ENCODE measurements at places on chromosomes 16 and 17. TPM values are rescaled to one million over a fixed set of nuclear protein-coding genes. Genes with fewer than 3 reads are reported as not detected.

PDILT gene
- not detected for total RNA-seq

CD7 gene
- not detected for total RNA-seq

NDE1 gene
- 133 TPM for total RNA-seq

PRR35 gene
- not detected for total RNA-seq

GLIS2 gene
- total RNA-seq: 3.3 TPM

KRTAP3-1 gene
- total RNA-seq: not detected

CA7 gene
- total RNA-seq: not detected

CEP295NL gene
- total RNA-seq: 0.29 TPM

PRR15L gene
- 0.33 TPM for total RNA-seq

KIF18B gene
- under 0.01 TPM for total RNA-seq

ADAD2 gene
- total RNA-seq: 0.17 TPM

ADGRG3 gene
- total RNA-seq: not detected

ACAP1 gene
- 2.0 TPM for total RNA-seq

CPHXL2 gene
- total RNA-seq: not detected

KRT34 gene
- not detected for total RNA-seq

VMO1 gene
- 0.17 TPM for total RNA-seq

ANKRD40CL gene
- not detected for total RNA-seq

SLFN12L gene
- total RNA-seq: 0.12 TPM

NPIPB4 gene
- 42.2 TPM for total RNA-seq

DNA sequence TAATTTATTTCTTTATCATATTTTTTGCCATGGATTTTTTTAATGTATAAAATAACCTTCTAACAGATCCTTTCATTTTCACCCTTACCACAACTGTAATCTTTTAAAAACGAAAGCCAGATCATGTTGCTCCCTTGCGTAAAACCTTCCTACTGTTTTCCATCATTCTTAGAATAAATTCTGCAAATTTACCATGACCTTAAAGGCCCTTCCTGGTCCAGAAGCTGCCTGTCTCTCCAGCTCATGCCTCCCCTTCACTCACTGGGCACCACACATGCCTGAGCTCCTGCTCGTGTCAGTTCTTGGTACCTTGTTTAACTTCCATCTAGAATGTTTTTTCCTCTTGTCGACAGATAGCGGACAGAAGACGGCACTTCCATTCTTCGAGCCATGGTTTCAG, 245.0 kb upstream of the CDH5 start:
- no peak for DNase-seq

DNA sequence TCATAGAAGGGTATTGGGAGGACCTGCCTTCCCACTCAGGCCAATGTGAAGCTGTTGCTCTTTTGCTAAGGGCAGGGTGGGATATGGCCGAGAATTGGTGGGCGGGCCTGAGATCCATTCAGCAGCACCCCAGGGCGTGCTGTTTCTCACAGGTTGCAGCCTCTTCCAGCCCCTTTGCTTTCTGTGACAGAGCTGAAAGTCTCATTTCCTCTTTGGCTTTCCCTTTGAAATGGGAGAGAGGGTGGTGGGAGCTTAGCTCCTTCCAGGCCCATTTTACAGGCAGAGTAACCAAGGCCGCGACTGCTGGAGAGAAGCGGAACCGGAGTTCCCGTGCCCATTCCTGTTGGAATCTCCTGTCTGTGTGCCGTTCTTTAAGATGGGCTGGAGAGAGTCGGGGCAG, 183.0 kb downstream of the RAB11FIP4 start:
- DNase-seq: no peak

- DNase-seq: peak; percentile 95
Observed at GRCh38 chr17:50935221-50935995, 69.3 kb upstream of the TOB1 start.

- no peak for DNase-seq
Observed at GRCh38 chr16:8323153-8323552, 267.2 kb downstream of the TMEM114 start.

DNA sequence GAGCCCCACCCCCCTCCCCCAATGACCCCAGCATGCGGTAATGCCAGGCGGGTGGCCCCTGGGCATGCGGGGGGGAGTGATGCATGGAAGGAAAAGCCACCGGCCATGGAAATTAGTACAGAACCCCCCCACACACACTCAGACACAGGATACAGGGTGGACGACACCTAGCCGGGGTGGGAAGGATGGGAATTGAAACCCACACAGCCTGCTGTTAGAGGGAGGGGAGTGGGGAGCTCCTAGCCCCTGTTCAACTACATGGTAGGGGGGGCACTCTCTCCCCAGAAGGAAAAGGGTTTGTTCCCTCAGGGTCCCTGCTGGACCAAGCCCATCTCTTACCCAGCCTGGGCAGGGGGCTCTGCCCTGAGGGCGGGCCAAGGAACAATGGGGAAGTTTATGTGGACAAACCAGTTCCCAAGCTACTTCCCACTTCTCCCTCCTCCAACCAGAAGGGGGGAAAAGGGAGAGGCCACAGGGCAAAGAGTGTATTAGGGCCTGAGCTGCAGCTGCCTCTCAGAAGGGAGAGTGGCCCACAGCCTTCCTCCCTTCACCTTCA, 5.2 kb downstream of the TMUB2 start:
- no peak for DNase-seq

DNA sequence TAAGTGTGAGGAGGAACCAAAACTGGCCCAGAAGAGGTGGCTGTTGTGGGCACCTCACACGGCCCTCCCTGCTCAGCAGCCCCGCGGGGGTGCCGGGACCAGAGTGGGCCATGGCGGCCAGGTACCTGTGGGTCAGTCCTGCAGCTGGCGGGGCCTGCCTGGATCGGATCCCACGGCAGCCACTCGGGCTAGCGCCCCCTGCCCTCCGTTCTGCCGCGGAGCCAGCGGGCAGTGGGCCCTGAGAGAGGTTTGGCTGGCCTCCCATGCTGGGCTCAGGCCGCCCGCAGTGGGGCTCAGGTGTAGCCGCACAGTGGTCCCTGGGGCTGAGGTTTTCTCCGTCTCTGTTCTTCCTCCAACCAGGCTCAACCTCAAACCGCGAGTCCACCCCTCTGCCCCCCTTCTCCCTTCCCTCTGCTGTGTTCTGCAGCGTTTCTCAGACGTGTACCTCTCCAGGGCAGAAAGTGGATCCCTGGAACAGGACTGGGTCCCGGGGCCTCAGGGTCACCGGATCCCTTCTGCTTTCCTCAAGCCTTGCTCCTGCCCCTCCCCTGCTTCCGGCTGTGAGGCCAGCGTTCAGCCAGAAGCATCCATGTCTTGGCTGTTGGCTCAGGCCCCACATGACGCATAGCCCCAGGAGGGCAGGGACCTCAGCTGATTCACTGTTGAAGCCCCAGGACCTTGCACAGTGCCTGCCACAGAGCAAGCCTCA, 28.6 kb upstream of the ITGA3 start:
- peak; percentile 99 for DNase-seq

- no peak for DNase-seq
Observed at GRCh38 chr17:81062014-81062780, 27.2 kb downstream of the BAIAP2 start.

DNA sequence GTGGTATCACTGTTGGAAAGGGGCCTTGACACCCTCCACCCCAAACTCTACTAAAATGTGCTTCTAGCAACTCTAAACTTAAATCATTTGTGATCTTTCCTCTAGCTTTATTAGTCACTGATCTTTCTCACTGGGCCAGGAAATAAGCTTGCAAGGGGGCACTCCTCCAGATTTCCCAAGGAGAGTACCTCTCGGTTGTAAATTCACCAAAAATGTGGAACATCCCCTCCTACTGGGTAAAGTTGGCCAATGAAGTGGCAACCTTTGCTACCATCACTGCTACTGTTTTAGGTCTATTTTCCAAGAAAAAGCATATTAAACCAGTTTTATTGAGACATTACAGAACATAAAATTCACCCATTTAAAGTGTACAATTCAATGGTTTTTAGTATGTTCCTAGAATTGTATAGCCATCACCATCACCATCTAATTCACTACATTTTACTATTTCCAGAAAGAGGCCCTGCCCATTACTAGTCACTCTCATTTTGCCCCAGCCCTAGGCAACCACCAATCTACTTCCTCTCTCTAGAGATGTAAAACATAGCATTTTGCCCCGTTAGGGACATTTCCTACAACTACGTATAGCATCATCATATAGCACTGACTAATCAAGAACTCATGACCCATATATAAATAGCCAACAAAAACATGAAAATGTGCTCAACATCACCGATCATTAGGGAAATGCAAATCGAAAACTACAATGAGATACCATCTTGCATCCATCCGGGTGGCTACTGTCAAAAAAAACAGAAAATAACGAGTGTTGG, 44.6 kb upstream of the ADCY9 start:
- no peak for DNase-seq

GRCh38 chr17:59491353-59492090, 73.9 kb upstream of the DHX40 start:
- DNase-seq: no peak

DNA sequence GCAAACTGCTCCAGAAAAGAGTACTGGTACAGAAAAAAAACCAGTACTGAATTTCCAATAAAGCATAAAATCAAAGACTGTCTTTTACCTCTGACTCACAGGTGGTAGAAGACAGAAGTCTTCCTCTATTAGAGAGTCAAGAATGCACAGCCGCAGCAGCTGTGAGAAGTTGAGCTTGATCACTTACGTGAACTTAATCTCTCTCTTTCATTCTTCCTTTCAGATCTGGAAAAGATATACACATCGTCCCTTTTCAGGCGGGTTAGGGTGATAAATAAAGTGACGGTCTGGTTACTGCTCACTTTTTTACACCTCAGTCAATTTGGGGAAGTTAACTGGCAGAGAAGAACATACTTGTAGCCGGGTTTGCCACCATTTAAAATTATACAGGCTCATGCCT, 3.9 kb downstream of the IFT140 start:
- DNase-seq: no peak

DNA sequence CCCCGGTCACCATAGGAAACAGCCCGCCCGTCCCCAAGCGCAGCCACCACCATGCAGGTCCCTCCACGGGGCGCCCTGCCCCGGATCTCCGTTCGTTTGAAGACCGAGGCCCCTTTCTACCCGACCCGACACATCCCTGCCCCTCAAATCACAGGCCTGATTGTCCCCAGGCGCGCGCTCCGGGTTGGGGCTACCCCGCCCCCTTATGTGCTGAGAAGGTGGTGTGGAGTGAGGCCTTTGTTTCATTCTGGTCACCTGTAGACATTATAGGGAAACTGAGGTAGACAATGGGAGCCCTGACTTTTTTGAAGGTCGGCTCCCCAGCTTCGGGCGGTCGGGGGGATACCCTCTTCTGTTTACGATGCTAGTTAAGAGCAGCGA, 763 bp upstream of the ACTG1 start:
- peak; percentile 69 for DNase-seq

- DNase-seq: no peak
Observed at GRCh38 chr16:24729951-24730815, 732 bp downstream of the TNRC6A start.

DNA sequence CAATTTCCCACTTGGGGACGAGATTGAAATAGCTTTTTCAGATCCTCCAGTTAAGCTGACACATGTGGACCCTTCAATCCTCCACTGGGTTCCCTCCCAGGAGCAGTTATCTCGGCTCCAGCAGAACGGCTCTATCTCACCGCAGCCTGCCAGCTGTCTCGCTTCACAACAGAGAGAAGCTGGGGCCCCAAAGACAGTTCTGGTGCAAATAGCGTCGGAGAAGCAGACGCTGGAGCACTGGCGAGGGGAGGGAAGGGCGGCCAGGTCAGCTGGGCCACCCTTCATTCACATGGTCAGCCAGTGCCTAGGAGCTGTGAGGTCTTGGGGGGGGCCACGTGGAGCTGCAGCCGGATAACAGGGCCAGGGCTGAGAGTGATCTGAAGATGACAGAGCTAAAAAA, 141.3 kb upstream of the SDK2 start:
- DNase-seq: no peak

GRCh38 chr17:40598619-40599467, 33.6 kb upstream of the CCR7 start:
- DNase-seq: no peak

DNA sequence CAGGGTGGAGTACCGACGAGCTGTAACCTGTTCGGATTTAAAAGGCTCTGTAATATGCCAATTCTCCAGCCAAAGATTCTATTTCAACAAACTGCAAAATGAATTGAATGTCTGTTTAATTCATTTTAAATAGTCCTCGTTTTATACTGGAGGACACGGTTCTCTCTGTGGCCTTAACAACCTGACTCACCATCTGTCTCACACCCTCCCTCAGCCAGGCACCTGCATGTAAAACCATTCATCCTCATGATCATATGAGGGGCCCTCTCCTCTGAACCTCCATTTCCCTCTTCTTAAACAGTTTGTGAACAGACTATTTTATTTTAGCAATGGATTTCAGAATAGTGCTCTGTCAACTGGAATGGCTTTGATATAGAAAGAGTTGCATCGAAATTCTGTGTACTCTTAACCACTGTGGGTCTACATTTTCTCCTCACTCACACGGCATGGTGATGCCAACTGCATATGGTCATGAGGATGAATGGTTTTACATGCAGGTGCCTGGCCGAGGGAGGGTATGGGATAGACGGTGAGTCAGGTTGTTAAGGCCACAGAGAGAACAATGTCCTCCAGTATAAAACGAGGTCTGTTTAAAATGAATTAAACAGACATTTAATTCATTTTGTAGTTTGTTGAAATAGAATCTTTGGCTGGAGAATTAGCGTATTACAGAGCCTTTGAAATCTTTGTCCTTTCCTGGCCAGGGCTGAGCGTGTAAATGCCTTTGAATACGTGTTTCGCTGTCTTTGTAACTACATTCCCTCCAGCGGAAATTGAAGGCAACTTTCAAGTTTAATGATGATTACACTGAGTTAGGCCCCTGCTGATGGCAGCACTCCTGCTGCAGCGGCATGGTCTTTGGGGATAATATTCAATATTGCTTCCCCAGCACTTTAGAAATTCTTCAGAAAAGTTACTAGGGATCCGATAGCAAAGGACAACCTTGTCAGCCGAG, 329.6 kb downstream of the SNX29 start:
- DNase-seq: peak; percentile 28

DNA sequence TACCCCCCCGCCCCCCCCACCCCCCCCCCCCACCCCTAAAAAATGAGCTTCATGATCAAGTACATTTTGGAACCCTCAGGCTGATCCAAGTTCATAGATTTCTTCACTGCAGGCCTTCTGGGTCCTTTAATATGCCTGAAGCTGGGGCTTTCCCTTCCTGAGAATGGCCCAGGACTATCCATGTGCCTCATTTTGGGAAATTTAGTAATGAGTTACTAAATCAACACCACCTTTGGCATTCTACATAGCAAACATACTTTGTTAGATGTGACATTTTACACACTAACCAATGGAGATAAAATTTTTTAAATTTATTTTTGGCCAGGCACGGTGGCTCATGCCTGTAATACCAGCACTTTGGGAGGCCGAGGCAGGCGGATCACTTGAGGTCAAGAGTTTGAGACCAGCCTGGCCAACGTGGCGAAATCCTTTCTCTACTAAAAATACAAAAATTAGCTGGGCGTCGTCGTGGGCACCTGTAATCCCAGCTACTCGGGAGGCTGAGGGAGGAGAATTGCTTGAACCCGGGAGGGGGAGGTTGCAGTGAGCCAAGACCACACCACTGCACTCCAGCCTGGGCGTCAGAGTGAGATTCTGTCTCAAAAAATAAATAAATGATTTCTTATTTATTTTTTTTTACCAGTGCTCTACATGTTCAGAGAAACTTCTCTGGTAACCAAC, 14.0 kb downstream of the HERPUD1 start:
- DNase-seq: no peak

GRCh38 chr17:35257208-35257659, 14.4 kb downstream of the SLFN5 start:
- DNase-seq: peak; percentile 88

All from mammary epithelial cell (primary cell).